ENCODE measurements at places on chromosomes 2 and 18. TPM values are rescaled to one million over a fixed set of nuclear protein-coding genes. Genes with fewer than 3 reads are reported as not detected.

- no peak for DNase-seq
Measured at GRCh38 chr2:72883356-72883962, 3.7 kb upstream of the SPR start.

DNA sequence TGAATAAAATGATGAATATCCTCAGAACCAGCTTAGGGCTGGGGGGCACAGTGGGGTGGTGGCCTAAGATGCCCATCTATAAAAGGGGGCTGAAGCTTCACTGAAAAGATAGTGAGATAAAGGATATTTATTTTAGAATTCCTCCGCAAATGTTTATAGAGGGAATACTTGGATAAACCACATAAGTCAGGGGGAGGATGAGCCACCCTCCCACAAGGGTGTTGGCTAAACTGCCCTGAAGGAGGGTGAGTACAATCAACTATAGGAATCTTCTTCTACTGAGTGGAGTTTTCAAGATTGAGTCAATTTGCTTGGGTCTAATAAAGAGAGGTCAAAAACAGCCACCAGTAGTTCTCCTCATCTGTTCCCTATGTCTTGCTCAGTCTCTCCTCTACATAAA lies 114.5 kb upstream of the TANK start:
- DNase-seq: no peak

The ZC3H6 gene
- polyA plus RNA-seq: 3.3 TPM

The LRRFIP1 gene
- 120 TPM for polyA plus RNA-seq

- DNase-seq: no peak
Measured at GRCh38 chr2:129092956-129093355, 774.3 kb upstream of the HS6ST1 start.

DNA sequence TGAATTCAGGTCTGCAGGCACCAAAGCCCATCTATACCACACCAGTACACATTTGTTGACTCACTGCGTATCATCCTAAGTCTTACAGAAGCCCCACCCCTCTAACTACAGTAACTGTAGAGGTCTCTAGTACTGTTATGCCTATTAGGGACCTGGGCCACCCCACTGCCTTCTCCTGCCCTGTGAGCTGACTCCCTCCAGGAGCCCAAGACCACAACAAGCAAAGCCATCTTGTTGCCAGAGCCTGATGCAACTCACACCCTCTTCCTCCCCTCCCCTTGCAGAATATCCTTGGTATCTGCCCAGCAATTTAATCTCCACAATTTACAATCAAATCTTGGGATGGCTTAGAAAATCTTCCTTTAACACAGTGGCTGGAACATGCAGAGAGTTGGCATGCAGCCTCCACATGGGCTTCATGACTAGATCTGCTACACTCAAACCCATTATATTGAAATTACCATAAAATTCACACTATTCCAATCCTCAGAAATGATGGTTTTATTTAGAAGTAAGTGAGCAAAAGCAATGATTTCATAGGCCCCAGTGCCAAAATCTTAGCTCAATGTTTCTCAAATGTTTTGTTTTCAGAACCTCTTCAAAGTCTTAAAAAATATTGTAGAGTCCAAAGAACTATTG lies 17.7 kb upstream of the CYP1B1 start:
- no peak for DNase-seq

DNA sequence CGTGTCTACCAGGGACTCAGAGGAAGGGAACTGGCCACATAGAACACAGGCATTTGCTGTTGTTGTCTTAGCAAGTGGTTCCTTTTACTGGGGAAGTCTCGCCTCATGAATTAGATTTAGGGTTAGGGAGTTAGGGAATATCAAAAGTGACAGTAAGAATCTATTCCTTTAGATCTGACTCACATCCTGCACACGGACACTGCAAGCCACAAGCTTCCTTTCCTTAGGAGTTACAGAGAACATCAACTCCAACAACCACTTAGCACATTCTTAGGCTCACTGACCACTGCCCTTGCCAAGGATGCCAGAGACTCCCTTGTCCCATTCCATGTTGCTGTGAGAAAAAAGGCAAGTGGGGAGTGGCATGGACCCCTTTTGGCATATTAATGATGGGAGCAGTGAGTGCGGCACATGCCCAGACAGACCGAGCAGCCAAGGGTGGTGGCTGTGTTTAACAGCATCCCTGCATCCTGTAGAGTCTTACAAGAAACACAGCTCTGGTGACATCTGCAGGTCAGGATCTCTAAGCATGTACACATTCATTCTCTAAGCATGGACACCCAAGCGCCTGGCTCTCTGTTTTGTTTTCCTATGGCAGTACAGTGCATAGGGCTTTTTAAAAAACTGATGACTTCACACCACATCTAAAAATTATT lies 745.6 kb upstream of the RAB6C start:
- DNase-seq: no peak

The CCDC88A gene
- polyA plus RNA-seq: 12.0 TPM

The TNFRSF11A gene
- 1.6 TPM for polyA plus RNA-seq

DNA sequence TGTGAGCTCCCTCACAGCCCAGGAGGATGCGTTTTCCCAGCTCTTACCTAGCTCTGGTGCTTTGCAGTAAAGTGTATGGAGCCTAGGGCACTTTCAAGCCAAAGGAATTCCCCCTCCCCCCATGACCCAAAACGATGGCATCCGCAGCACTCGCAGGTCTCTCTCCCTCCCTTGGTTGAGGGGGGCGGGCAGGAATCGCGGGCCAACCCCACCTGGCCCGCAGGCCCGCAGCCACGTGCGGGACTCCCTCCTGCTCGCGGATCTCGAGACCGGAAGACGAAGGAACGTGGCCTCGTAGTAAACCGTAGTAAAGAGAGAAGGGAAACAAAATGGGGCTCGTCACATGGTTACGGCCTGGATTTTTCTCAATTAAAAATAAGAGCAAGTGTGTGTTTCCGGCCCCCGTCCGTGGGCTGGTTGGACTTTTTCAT lies 8.5 kb downstream of the IRS1 start:
- DNase-seq: no peak

The PAX3 gene
- not detected for polyA plus RNA-seq

The CBLN2 gene
- 0.23 TPM for polyA plus RNA-seq

The KCNJ3 gene
- 0.52 TPM for polyA plus RNA-seq

DNA sequence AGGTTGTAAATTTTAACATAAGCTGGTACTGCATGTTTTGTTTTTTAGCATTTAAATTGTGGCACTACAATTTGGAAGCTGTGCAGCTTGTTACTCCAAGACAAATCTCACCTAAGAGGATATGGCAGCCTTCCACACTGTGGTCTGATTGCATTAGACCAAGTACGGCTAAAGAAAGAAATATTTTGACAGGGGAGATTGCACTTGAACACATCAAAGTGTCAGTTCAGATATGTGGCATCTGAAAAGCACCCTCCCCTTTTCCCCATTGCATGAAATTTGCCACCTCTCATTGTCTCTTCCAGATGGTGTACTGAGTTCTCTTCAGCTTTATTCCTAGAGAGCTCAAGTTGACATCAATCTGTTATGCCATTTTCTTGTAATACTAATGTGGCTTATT lies 295.9 kb downstream of the ERBB4 start:
- DNase-seq: no peak

- DNase-seq: peak; percentile 58
Measured at GRCh38 chr2:227717687-227718567, at the start of gene SLC19A3. TSS of gene SLC19A3 (minus strand) at chr2:227718028. CDS start at chr2:227702318, 15,710 bp downstream.

The ARMC9 gene
- 13.5 TPM for polyA plus RNA-seq

The BAZ2B gene
- 34.5 TPM for polyA plus RNA-seq

The PID1 gene
- polyA plus RNA-seq: 85.8 TPM

GRCh38 chr18:3972291-3972930 lies 482.7 kb downstream of the DLGAP1 start:
- DNase-seq: no peak

GRCh38 chr2:214604861-214605260 lies 194.0 kb downstream of the VWC2L start:
- DNase-seq: no peak

- DNase-seq: no peak
Measured at GRCh38 chr18:77360315-77361190, 110.9 kb downstream of the GALR1 start.

- peak; percentile 13 for DNase-seq
Measured at GRCh38 chr2:140063356-140063755, 1283.2 kb upstream of the NXPH2 start.

The TMEM200C gene
- polyA plus RNA-seq: 1.3 TPM

- no peak for DNase-seq
Measured at GRCh38 chr2:159140070-159140769, 146.3 kb downstream of the WDSUB1 start.

Measured in urinary bladder (tissue), 4 donors.